ENCODE measurements at places on chromosomes 1 and 21.

GRCh38 chr1:111592389-111593361, 26.9 kb upstream of the RAP1A start:
- peak; percentile 98 for DNase-seq

DNA sequence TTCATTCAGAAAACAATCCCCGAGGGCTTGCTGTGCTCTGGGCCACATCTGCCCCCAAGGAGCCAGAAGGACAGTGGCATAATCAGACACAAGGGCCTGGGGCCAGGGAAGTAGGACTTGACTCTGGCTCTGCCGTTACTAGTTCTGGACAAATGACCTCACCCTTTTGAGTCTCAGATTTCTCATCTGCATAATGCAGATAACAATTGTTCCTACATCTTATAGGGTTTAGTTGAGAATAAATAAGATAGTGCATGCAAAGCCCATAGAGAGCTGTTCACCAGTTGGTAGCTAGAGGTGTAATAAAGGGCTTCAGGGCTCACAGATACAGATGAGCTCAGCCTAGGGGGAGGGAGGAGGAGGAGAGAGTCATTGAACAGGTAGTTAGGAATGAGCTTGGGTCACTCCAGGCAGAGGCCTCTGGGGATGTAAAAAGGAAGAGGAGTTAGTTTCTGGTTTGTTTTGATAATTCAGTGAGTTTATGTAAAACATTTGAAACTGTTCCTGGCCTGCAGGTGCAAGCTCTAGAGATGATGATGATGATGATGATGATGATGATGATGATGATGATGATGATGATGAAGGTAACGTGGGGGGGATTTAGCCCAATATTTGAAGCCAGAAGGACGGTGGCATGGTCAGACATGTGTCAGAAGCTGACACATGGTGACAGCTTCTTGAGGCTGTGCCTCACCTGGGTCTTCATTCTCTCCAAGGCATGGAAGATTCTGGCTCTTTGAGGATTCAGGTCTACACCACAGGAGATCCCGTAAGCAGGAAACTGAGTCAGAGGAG, 858 bp downstream of the LACTBL1 start:
- DNase-seq, result no peak

GRCh38 chr1:27562534-27563340, 41.2 kb downstream of the AHDC1 start:
- no peak for DNase-seq

- no peak for DNase-seq
Measured at GRCh38 chr1:47187926-47188250, 1.9 kb downstream of the PDZK1IP1 start.

DNA sequence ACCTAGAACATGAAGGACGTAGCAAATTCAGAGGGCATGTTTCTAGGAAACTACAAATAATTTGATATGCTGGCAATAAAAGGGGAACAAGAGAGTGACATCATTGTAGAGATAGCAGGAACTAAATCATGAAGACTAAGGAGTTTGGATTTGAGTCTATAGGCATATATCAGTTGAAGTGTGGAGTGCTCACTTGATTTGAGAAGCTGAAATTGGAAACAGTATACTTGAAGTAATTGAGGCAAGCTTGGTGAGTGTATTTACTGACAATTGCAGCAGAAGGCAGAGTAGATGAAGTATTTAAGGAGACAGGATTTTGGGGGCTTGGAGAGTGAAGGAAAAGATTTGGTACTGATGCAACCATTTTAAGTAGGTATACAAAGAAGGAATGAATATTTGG, 6.4 kb upstream of the TMCO2 start:
- no peak for DNase-seq

DNA sequence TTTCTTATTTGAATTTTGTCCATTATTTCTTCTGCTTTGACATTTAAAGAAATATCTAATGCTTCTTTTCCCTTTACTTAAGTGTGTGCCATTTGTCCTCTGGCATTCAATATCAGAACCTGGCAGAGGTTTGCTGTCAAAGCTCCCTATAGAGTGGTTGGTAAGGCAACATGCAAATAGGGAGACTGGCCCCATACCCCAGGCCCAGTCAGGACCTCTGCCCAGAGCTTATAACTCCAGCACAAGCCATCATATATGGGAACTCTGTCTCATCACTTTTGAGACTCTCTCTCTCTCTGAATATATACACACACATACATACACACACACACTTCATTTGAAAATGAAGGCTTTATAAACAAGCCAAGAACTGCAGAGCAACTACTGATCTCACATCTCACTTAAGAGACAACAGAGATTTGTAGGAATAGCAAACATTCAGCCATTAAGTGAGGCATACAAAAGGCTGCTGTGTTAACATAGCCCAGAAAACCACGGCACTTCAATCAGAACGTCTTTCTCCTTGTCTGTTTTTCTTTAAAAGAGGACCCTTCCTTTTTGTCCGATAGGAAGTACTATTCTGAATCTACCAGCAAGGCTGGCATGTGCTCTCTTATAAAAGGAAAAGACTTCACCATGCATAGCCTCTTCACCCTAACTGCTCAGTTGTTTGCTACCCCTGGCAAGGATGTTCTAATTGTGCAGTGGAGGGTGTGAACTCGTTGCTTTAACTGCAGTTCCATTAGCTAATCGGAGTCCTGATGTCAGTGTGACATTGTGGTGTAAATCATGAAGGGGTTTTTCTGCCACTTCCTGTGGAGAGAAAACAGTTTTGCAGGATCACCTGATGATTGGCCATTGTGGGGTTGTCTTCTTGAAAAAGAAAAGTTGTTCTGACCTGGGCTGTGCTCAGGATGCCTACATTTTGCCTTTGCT, 101.7 kb downstream of the NR5A2 start:
- DNase-seq, result no peak
